Epithelial cell of proximal tubule (primary cell): ENCODE measurements at places on chromosomes 11 and 22. TPM values are rescaled to one million over a fixed set of nuclear protein-coding genes. Genes with fewer than 3 reads are reported as not detected.

The SLC1A2 gene
- total RNA-seq, result under 0.01 TPM in 1 of 2 replicates, not detected in the other

The OR51D1 gene
- total RNA-seq, result not detected in 2 replicates

The RTN4R gene
- total RNA-seq, result 12.1 and 18.6 TPM in 2 replicates

The SLCO2B1 gene
- total RNA-seq, result 0.14 and 0.23 TPM in 2 replicates

The PAX6 gene
- 0.36 TPM in 1 of 2 replicates, not detected in the other for total RNA-seq

The DRICH1 gene
- not detected in 2 replicates for total RNA-seq

The SGSM1 gene
- under 0.01 TPM in 1 of 2 replicates, not detected in the other for total RNA-seq

The ABTB2 gene
- total RNA-seq, result 14.1 and 17.6 TPM in 2 replicates

The NECTIN1 gene
- 4.7 and 6.6 TPM in 2 replicates for total RNA-seq

The UCP3 gene
- 0.06 and 0.22 TPM in 2 replicates for total RNA-seq

The OR52E4 gene
- not detected in 2 replicates for total RNA-seq

The CARD16 gene
- total RNA-seq, result not detected in 2 replicates

The LGR4 gene
- 62.7 and 64.2 TPM in 2 replicates for total RNA-seq

The SYT12 gene
- total RNA-seq, result 0.43 and 0.58 TPM in 2 replicates

The MIAT gene
- 0.12 and 0.14 TPM in 2 replicates for total RNA-seq

The SCGB1C1 gene
- total RNA-seq, result not detected in 2 replicates

The RNF26 gene
- 18.6 and 21.8 TPM in 2 replicates for total RNA-seq

The TTLL8 gene
- total RNA-seq, result not detected in 2 replicates

The XKR3 gene
- not detected in 2 replicates for total RNA-seq

The PKP3 gene
- total RNA-seq, result 20.6 and 30.7 TPM in 2 replicates

The CLCF1 gene
- 23.8 and 44.6 TPM in 2 replicates for total RNA-seq

The OR5T2 gene
- not detected in 2 replicates for total RNA-seq

The ROM1 gene
- total RNA-seq, result 1.2 and 1.4 TPM in 2 replicates

The MEI1 gene
- 0.14 and 0.35 TPM in 2 replicates for total RNA-seq

The MAJIN gene
- not detected in 2 replicates for total RNA-seq

The ALX4 gene
- not detected in 2 replicates for total RNA-seq

The LINC01488 gene
- not detected in 2 replicates for total RNA-seq

The ARL2 gene
- 151 and 169 TPM in 2 replicates for total RNA-seq

The DDX6 gene
- 32.6 and 36.5 TPM in 2 replicates for total RNA-seq

The OR52I1 gene
- not detected in 2 replicates for total RNA-seq
